MCF 10A (cell line): ENCODE measurements at places on chromosomes 5 and 9. TPM values are rescaled to one million over a fixed set of nuclear protein-coding genes. Genes with fewer than 3 reads are reported as not detected.

DNA sequence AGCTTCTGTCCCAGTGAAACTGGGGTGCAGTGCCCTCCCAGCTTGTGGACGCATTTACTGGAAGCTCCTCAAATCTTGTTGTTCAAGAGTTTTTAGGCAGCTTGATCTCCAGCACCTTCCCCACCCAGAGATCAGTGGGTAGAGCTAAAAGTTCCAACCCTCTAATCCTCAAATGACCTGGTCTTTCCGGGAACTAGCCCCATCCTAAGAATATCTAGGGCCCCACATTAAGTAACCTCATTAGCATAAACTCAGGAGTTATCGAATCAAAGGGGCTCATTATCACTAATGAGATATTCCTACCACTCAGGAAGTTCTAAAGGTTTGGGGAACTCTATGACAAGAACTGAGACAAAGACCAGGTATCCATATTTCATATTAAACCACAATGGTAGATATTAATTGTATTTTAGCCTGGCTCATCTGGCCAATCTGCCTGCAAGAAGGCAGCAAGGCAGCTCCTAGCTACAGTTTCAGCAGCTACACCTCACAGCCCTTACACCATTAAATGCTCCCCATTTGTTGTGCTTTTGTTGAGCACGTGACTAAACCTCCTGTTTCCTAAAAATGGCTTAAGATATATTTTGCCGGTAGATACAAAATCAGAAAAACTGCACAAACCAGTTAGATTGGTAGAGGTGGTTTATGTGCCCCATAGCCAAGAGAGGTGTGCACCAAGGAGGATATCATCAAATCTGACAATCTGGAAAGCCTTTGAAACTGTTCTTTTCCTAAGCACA lies 24.6 kb upstream of the SLC22A5 start:
- H3K27ac ChIP-seq = no peak overlapping the region
- no peak overlapping the region for H3K4me3 ChIP-seq
- no peaks in the 10 kb centered on the region for H3K27me3 ChIP-seq

- H3K36me3 ChIP-seq = no peaks in the 10 kb centered on the region
Measured at GRCh38 chr9:128053560-128053959, 13.6 kb downstream of the NAIF1 start.

DNA sequence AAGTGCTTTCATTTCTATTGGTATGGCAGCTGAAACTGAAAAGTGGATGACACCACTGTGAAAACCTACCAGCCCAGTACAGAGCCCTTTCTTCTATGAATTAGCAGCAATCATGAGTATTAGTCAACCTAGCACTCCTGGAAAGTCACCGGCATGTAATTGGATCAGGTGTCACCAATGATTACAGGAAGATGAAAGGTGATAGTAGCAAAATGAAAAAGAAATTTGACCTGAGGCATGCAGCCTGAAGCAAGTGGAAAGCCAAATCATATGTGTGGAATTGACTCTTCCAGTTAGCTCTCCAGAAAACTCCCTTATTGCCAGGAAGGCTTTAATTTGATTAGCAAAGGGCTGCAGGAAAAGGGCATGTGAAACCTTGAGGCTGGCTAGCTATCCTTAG lies 81.2 kb upstream of the NAA35 start:
- H3K27me3 ChIP-seq = no peaks in the 10 kb centered on the region
- no peaks in the 10 kb centered on the region for H3K36me3 ChIP-seq
- no peak for DNase-seq
- no peak overlapping the region for H3K4me3 ChIP-seq
- no peak overlapping the region for H3K27ac ChIP-seq
- no peaks in the 10 kb centered on the region for H3K4me1 ChIP-seq

DNA sequence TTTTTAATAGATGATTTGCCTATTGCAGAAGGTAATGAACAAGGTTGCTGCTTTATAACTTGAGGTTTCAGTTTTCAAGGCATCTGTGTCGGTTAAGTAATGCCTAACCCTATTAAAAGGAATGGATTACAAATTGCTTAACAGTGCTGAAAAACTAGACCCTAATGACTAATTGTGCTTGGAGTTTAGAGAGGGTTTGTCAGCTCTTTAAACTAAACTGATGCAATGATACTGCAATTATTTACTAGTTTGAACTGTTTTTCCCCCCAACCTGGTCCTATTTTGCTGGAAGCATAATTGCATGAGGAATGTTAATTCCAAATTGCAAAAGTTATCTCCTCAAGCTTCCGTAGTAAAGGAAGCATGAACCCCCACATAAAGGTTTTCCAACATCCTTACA lies 39.3 kb upstream of the TLX3 start:
- peak; percentile 47 for DNase-seq
- H3K27me3 ChIP-seq = no peaks in the 10 kb centered on the region
- peak overlapping the region; percentile 8 for H3K27ac ChIP-seq
- no peaks in the 10 kb centered on the region for H3K36me3 ChIP-seq
- peaks cover 21% of the 10 kb centered on the region for H3K4me1 ChIP-seq

DNA sequence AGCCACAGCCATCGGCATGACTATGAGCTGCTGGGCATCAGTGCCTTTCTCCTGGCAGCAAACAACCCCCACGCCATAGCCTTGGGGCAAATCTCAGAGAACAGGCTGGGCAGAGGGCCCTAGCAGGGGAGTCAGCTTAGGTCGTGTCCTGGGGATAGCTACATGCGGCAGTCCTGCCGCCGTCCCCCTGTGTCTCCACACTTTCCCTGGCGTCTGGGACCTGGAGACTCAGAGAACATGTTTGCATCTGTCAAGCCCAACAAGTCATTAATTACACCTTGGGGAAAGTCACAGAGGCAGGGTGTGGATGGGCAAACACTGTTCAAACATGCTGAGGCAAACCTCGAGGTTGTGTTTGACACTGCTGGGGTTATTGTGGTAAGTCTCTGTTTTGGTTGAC lies 123.6 kb downstream of the C5orf15 start:
- no peak overlapping the region for H3K4me3 ChIP-seq
- H3K27ac ChIP-seq = no peak overlapping the region
- H3K27me3 ChIP-seq = peaks cover 36% of the 10 kb centered on the region
- peak; percentile 18 for DNase-seq
- H3K36me3 ChIP-seq = no peaks in the 10 kb centered on the region

DNA sequence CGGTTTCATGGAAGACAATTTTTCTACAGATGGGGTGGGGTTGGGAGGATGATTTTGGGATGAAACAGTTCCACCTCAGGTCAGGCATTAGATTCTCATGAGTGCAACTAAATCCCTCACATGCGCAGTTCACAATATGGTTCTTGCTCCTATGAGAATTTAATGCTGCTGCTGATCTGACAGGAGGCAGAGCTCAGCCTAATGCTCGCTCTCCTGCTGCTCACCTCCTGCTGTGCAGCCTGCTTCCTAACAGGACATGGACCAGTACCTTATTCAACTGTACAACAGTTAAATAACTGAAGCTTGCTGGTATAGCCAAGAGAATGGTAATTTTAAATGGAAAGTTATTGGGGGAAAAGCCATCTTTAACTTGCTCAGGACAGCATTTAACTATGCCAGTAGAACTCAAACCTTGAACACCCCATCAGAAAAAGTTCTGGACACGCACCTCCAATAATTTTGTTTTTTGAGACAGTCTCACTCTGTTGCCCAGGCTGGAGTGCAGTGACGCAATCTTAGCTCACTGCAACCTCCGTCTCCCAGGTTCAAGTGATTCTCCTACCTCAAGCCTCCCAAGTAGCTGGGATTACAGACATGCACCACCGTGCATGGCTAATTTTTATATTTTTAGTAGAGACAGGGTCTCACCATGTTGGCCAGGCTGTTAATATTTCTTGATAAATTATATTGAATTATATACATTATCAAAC lies 27.7 kb downstream of the HMGCR start:
- H3K4me3 ChIP-seq = no peak overlapping the region
- H3K27ac ChIP-seq = no peak overlapping the region
- no peaks in the 10 kb centered on the region for H3K27me3 ChIP-seq
- no peak for DNase-seq
- peaks cover 61% of the 10 kb centered on the region for H3K36me3 ChIP-seq

GRCh38 chr5:179417696-179418095 lies 72.4 kb upstream of the ADAMTS2 start:
- no peak overlapping the region for H3K4me3 ChIP-seq
- H3K27me3 ChIP-seq = peaks cover 17% of the 10 kb centered on the region
- peaks cover 18% of the 10 kb centered on the region for H3K4me1 ChIP-seq
- H3K36me3 ChIP-seq = peaks cover 6% of the 10 kb centered on the region
- no peak for DNase-seq

- peak overlapping the region; percentile 82 for H3K27ac ChIP-seq
- peaks cover 24% of the 10 kb centered on the region for H3K4me1 ChIP-seq
- H3K36me3 ChIP-seq = no peaks in the 10 kb centered on the region
- no peak overlapping the region for H3K4me3 ChIP-seq
- DNase-seq = peak; percentile 93
Measured at GRCh38 chr5:21806943-21807342, 1046.2 kb downstream of the CDH12 start.

DNA sequence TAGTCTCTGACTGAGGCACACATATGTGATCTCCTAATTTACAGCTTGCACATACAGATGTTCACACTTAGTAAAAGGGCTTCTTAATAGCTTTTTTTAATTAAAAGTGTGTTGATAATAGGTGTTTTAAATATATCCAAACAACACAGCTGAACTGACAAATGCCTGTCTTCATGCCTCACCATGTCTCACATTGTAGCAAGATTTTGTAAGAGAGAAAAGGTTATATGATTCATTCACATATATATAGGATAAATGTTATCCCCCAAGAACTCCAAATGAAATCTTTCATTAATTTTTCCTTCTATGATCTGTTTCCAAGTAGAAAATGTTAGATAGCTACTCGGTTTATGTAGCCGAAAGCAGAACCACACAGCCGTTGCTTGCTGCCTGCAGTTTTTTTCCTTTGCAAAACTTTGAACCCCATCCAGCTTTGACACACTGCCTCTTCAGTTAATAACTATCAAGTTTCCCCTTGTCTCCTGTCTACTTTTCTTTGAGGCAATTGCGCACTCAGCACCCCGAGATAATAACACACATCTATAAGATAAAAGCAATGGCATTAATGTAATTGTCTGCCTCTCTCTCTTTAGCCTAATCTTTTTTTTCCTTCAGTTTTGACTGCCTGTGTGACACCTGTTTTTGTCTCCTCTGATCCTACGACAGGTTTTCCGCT lies 299.2 kb downstream of the BNC2 start:
- H3K4me3 ChIP-seq = no peak overlapping the region
- H3K4me1 ChIP-seq = no peaks in the 10 kb centered on the region
- H3K27me3 ChIP-seq = no peaks in the 10 kb centered on the region
- H3K36me3 ChIP-seq = no peaks in the 10 kb centered on the region
- no peak for DNase-seq
- no peak overlapping the region for H3K27ac ChIP-seq

DNA sequence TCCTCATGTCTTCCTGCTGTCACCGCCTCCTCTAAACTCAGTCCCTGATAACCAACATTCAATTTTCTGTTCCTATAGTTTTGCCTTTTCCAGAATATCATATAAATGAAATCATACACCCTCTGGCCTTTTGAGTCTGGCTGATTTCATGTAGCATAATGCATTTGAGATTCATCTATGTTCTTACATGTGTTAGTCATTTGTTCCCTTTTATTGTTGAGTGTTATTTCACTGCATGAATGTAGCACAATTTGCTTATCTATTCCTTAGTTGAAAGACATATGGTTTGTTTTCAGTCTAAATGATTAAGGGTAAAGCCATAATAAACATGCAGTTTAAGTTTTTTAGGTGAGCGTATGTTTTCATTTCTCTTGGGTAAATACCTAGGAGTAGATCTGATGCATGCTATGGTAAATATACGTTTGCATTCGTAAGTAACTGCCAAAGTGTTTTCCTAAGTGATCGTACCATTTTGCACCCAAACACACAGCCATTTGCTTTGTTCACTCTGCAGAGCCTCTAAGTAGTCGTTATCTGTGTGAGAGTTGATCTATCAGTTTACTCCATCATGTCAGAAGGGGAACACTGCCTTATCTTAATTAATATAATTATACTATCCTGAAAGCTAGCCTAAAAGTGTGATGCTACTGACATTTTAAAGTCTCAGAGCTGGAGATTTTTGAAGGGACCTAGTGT lies 460.8 kb downstream of the DMAC1 start:
- no peak overlapping the region for H3K27ac ChIP-seq
- H3K4me1 ChIP-seq = no peaks in the 10 kb centered on the region
- H3K36me3 ChIP-seq = no peaks in the 10 kb centered on the region
- no peak for DNase-seq
- H3K27me3 ChIP-seq = peaks cover 11% of the 10 kb centered on the region

DNA sequence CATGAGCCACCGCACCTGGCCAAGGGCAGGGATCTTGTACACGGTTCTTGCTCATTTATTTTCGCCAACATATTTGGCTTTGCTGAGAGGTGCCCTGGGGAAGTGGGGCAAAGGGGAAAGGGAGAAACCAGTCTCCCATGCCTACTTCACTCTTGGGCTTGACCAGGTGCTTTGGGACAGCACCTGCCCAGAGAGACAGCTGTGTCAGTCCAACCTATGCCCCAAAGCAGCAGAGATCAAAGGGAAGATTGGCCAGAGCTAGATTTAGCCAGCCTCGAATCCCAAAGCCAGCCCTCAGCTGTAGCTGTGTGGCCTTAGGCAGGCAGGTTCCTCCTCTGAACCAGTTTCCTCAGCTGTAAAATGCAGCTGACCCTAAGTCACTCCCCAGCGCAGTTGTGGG lies 2.3 kb upstream of the PTGES start:
- no peak overlapping the region for H3K4me3 ChIP-seq
- H3K36me3 ChIP-seq = peaks cover 4% of the 10 kb centered on the region
- no peaks in the 10 kb centered on the region for H3K27me3 ChIP-seq
- no peak overlapping the region for H3K27ac ChIP-seq

DNA sequence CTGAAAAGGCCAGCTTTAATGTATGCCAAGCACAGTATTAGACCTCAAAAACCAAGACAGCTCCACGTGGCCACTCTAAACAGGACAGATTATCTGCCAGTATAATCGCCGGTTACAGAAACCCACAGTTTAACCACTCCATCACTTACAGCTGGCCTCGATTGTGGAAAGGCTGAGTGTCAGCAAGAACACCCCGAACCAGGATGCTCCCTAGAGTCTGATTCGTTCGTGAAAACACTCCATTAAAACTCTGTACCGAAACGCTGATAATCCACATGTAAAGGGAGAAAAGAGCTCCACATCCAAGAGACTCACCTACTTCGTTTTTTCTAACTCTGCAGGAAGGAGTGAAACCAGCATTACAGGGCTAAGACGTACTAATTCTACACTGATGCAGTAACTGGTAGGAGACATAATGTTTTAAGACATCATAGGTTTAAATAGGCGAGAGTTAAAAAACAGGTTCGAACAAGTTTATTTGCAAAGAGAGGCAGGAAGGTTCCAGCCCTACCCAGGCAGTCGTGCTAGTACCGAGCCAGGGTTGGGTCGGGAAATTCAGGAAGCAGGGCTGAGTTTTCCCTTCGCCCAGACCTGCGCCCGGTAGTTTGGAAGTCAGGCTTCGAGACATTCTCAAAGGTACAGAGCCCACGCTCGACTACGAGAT lies 949 bp downstream of the SERINC5 start:
- no peaks in the 10 kb centered on the region for H3K27me3 ChIP-seq
- peak overlapping the region; percentile 92 for H3K4me3 ChIP-seq
- H3K27ac ChIP-seq = peak overlapping the region; percentile 88
- peaks cover 26% of the 10 kb centered on the region for H3K4me1 ChIP-seq
- no peak for DNase-seq

GRCh38 chr9:69637817-69638200 lies 34.4 kb downstream of the APBA1 start:
- no peak overlapping the region for H3K4me3 ChIP-seq
- no peaks in the 10 kb centered on the region for H3K36me3 ChIP-seq
- no peak overlapping the region for H3K27ac ChIP-seq
- no peaks in the 10 kb centered on the region for H3K4me1 ChIP-seq

The AUH gene
- total RNA-seq = 16.1 and 20.9 TPM in 2 replicates

The FOXD4 gene
- 2.1 and 2.4 TPM in 2 replicates for total RNA-seq

The TAF11L2 gene
- not detected in 2 replicates for total RNA-seq

The ETF1 gene
- 307 and 349 TPM in 2 replicates for total RNA-seq

The PCDHGB7 gene
- total RNA-seq = 0.75 and 1.2 TPM in 2 replicates

The CCDC192 gene
- not detected in 2 replicates for total RNA-seq

The CDH6 gene
- not detected in 2 replicates for total RNA-seq

The SLC6A7 gene
- not detected in 2 replicates for total RNA-seq
